RWPE1 (cell line): ENCODE measurements at places on chromosomes 4 and X.

DNA sequence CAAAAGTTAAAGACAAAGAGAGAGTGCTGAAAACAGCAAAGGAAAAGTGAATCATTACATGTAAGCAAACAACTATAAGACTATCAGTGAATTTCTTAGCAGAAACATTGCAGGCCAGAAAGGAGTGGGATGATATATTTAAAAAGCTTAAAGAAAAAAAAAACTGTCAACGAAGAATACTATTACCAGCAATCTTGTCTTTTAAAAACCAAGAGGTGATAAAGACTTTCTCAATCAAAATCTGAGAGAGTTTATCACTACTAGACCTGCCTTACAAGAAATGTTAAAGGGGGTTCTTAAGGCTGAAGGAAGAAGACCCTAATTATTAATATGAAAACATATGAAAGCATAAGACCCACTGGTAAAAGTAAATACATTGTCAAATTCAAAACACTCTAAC lies 132.5 kb upstream of the ZCCHC13 start:
- no peak for DNase-seq

DNA sequence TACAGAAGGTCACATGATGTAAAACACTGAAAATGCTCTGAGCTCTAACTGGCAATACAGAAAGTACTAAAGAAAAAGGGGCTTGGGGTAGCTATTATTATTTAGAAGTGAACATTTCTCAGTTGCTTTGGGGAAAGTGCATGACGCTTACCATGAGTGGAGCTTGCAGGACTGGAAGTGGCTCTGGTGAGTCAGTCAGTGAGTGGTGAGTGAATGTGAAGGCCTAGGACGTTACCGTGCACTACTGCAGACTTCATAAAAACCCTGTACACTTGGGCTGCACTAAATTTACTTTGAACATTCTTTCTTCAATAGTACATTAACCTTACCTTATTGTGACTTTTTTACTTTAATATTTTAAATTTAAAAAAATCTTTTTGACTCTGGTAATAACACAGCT lies 89.3 kb upstream of the ENPP6 start:
- no peak for DNase-seq

GRCh38 chr4:67700116-67700737 lies 728 bp downstream of the UBA6 start:
- peak; percentile 23 for DNase-seq

GRCh38 chrX:63713526-63713925 lies 71.5 kb downstream of the ARHGEF9 start:
- no peak for DNase-seq

- DNase-seq = no peak
These were observed 502.1 kb upstream of the IGFBP7 start for GRCh38 chr4:57612279-57612678.

DNA sequence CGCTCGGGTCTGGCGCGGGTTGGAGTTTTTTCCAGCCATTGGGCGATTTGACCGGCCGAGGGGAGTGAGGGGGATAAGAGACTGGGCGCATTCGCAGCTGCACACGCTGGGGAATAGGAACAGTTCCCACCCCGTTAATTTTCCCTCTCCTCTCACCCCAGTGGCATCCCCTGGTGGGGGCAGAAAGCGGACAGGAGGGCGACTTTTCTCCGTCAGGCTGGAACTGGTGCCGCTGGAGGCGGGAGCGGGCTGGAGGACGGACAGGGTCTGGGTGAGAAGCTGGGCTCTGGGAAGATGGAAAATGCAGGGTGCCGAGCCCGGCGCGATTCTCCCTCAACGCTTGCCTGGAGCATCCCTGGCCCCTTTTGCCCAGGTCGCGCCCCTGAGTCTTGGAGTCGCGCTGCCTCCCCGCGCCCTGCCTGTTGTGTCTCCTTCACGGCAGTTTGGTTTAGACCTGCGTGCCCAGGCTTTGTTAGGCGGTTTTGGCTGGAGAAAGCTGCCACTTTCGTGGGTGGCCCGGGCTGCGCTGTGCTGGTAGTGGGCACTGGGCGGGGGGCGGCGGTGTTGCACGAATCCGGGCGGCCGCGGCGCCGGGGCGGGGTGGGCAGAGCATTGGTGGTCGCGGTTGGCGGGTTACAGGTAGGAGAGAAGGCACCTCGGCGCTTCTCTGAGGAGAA lies 2.0 kb downstream of the ADGRL3 start:
- peak; percentile 9 for DNase-seq

- DNase-seq = no peak
These were observed 56.2 kb downstream of the BRCC3 start for GRCh38 chrX:155127465-155127864.

DNA sequence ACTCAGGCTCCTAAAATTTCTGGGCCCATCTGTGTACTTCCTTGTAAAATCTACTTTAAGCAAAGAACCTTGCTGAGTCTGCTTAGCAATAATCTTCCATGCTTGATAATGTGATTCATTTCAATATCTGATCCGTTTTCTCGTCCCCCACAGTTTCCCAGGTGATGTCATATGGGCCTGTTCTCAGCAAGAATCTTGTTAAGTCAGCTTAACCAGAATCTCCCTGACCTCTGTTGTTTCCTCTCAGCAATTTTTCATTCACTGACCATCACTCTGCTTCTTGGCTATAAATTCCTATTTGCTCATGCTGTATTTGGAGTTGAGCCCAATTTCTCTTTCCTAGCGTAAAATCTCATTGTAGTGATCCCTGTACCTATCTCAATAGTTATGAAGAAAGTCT lies 13.9 kb downstream of the CSN2 start:
- no peak for DNase-seq

- DNase-seq = peak; percentile 4
These were observed 595.0 kb downstream of the GLUD2 start for GRCh38 chrX:121642415-121642814.

DNA sequence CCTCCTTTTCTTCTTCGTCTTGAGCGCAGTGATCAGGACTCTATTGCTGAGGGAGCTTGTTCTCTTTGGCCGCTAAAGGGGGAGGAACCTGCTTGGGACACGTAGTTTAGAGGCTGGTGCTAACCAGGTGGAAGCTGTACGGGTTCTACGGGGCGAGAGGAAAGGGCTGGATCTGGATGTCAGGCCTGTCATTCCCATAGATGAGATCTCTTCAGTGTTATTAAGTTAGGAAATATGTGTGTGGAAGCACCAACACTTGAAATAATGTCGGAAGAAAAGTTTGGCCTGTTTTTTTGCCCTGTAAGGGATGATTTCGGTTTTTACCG lies 643 bp downstream of the SRP72 start:
- peak; percentile 55 for DNase-seq

GRCh38 chrX:38636949-38637819 lies 75.8 kb downstream of the TSPAN7 start:
- no peak for DNase-seq

GRCh38 chr4:149280806-149281205 lies 534.8 kb downstream of the IQCM start:
- no peak for DNase-seq

DNA sequence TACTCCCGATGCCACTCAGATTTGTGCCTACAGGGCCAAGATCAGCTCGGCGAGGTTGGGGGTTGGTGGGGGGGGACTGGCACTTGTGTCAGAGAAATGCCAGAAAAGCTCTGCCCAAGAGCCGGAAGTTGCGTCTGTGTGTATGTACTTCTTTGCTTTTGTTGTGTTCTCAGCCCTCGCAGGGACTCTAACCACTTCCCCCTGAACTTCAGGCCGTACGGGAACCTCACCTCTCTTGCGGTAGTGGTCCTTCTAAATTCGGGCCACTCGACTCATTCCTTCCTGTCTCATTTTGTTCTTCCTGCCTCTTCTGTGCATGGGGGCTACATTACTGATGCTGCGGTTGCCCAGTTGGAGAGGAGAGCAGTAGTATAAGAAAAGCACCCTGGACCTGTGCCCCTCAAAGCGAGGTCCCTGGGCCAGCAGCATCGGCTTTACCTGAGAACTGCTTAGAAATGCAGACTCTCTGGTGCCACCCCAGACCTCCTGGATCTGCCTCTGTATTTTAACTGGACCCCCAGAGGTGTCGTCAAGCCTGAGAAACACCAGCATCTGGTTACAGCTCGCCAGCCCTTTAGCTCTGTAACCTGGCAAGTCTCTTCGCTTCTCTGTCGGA lies 146.3 kb upstream of the RPS6KA3 start:
- no peak for DNase-seq

- DNase-seq = no peak
These were observed 34.0 kb upstream of the UCP1 start for GRCh38 chr4:140602714-140603113.

DNA sequence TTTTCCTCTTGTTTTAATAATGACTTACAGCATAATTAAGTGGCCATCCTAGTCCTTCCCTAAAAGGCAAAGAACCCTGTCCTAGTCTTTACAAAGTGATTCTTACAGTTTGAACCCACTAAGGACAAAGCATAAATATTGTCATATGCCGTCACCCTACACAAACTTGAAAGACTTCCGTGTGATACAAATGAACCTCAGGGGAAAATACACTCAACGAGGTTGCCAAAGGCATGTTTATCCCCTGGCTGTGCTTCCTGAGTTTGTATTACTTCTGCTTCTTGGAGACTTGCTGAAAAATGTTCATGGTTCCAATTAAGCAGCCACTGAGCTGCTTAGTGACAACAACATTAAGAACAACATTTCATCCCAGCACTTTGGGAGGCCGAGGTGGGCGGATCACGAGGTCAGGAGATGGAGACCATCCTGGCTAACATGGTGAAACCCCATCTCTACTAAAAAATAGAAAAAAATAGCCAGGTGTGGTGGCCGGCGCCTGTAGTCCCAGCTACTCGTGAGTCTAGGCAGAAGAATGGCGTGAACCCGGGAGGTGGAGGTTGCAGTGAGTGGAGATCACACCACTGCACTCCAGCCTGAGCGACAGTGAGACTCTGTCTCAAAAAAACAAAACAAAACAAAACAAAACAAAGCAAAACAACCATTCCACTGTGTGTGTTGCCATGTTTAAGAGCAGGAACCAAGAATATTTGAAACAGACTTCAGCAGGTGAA lies 16.2 kb downstream of the RASSF6 start:
- DNase-seq = no peak

DNA sequence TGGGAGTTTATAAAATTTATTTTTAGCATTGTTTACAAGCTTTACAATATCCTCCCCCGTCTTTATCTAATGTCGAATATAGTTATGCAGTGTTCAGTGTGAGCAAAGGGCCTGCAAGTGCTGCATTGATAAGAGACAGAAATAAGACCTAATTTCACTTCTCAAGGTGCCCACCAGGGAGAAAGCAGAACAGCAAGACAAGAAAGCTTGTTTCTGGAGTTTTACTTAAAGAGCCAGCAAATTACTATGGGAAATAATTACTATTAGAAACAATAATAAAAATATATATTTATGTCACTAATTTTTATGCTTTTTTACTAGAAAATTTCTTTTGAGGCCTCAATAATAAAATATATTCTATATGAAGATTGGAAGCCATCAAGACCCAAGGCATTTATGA lies 2677.7 kb downstream of the ARAP2 start:
- DNase-seq = no peak

DNA sequence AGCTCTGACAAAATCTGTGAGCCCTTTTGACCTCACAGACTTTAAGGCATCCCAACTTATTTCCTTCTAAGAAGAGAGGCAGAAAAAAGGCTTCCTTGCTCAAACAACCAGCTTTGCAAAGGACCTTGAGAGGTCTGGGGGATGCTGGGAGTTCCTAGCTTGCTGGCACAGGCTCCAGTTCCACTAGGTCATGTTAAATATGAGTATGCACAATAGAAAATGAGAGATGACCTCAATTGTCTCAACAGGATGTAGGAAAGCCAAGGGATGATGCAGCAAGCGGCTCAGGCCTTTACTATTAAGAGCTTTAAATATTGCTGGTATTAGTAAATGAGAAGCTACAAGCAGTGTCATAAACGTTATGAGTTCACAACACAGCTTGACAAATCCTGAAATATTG lies 13.3 kb upstream of the ZNF827 start:
- DNase-seq = no peak

DNA sequence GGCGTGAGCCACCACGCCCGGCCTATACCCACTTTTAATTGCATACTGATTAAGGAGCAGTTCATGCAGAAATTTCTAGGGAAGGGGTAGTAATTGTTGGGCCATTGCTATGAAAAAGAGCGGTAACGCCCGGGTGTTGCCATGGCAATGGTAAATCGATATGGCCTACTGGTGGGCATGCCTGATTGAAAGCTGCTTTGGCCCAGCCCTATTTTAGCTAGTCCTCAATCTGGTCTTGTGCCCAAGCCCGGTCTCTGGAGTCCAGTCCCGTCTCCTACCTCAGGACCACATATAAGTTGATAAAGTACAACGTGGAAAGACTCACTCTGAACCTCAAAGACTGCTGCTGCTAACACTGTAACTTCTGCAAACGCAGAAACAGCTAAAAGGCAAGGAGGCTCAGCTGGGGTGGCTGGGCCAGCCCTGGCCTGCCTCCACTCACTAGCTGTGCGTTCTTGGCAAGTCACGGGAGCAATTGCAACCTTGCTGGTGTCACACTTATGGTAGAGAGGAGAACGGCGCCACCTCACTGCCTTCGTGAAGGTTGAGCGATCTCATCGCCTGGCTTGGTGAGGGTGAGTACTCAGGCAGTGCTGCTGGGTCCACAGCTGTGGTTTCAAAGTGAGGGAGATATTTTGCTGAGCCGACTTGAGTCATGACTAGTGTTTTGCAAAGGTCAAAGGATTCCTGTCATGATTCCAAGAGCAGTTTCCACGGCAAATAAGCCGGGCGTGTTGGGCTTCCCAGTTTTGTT lies 57.0 kb upstream of the GRPEL1 start:
- DNase-seq = peak; percentile 35

DNA sequence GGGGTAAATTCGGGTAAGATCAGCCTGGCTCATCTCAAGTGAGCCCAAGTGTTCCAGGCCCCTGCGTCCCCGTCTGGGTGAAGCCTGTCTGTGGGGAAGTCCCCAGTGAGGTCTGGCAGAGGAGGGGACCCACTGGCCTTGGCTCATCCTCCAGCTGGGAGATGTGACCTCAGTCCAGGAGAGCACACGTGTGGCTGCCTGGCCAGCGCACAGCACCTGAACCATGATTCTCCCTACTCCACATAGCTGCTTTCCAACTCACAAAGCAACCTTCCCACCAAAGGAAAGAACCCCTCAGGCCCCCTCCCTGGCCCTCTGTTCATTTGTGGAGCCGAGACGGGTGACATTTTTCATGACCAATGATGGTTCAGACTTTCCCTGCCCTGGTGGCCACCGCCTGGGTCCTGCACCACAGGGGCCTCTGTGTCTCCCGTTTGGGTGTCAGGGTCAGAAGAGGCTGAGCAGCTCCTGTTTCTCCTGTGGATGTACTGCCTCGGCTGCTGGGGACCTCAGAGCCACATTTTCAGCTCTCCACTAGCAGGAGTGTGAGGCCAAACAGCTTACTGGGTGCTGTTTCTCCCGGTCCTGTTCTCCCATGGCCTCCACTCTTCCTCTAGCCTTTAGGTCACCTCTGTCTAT lies 111.4 kb downstream of the CPZ start:
- no peak for DNase-seq

GRCh38 chr4:151820004-151820403 lies 59.2 kb upstream of the GATB start:
- DNase-seq = no peak

GRCh38 chr4:61359301-61359700 lies 159.2 kb downstream of the ADGRL3 start:
- no peak for DNase-seq

GRCh38 chr4:119729835-119730670 lies 101.4 kb upstream of the PDE5A start:
- DNase-seq = peak; percentile 26

- DNase-seq = no peak
These were observed 686.0 kb downstream of the STPG2 start for GRCh38 chr4:97457253-97457652.
